ENCODE measurements at places on chromosomes 7 and 10.

- DNase-seq = no peak
Observed at GRCh38 chr10:19971343-19972052, 155.3 kb downstream of the PLXDC2 start.

GRCh38 chr7:42045961-42046360 lies 191.0 kb downstream of the GLI3 start:
- DNase-seq = no peak

GRCh38 chr10:71138166-71138830 lies 74.1 kb upstream of the UNC5B start:
- DNase-seq = no peak

- DNase-seq = no peak
Observed at GRCh38 chr10:127303105-127303504, 106.7 kb upstream of the INSYN2A start.

DNA sequence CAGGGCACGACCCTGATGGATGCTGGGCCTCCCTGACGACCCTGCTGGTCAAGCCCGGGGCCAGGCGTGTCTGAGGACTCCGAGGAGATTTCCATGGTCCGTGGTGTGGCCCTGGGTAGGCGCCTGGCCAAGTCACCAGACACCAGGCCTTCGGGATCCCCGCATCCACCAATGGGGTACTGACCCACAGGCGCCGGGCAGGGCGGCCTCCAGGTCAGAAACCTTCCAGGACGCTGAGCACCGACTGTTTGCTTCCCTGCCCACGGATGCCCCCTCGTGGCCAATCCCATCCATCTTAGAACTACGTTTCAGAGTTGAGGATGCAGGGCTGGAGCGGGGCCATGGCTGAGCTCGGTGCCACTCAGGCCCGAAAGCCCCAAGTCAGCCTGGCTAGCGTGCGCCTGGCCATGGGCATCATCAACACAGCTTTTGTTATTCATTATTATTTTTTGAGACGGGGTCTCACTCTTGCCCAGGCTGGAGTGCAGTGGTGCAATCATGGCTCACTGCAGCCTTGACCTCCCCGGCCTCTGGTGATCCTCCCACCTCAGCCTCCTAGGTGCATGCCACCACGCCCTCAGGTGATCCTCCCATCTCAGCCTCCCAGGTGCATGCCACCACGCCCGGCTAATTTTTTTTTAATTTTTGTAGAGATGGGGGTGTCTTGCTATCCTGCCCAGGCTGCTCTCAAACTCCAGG lies 7.1 kb upstream of the AMZ1 start:
- peak; percentile 84 for DNase-seq

- DNase-seq = no peak
Observed at GRCh38 chr7:157433628-157434027, 96.8 kb downstream of the DNAJB6 start.

- no peak for DNase-seq
Observed at GRCh38 chr10:122115874-122116273, 126.9 kb downstream of the TACC2 start.

GRCh38 chr10:21402606-21403083 lies 122.8 kb downstream of the SKIDA1 start:
- DNase-seq = peak; percentile 47

- no peak for DNase-seq
Observed at GRCh38 chr10:23613900-23614299, 175.0 kb downstream of the OTUD1 start.

DNA sequence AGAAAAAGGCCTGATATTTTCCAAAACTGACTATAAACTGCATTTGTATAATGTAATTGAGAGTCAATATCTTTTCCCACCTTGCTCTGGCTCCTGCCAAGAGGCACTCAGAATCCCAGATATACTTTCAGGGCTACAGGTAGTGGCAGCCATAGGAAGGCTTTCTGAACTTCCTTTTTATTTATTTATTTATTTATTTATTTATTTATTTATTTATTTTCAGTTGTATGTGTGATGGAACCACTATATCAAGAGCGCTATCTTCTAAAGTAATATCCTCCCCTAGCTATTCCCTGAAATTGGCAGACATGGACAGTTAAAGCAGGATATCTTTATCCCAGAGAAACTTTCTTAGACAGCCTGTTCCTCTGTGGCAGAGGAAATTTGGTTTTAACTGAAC lies 86.7 kb downstream of the SEMA3E start:
- no peak for DNase-seq

GRCh38 chr10:102951316-102951715 lies 33.2 kb downstream of the CNNM2 start:
- no peak for DNase-seq

DNA sequence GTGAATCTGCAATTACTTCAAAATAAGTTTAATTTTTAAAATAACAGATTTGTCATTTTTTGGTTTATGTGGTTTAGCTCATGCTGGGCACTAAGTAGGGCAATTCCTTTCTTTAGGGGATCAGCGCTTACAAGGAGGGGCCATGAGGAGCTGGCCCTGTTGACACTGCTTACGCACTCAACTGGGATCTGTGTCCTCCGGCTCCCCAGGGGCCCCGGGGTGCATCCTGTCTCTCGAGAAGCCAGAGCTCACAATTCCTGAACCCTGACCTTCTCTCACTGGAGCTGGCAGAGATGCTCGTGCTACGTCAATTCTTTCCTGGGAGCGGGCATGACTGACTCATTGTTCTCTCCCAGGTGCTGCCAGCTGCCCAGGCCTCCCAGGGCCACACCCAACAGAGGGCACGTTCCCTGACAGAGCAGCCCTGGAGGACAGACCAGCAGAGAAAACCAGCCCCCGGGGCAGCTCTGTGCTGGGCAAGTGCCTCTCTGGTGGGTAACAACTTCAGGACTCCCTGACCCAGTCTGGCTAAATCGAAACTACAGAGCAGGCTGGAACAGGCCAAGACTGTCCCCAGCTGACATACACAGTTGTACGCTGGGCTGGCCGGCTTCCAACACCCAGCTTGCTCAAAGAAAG lies 36.8 kb downstream of the CTBP2 start:
- DNase-seq = no peak

GRCh38 chr7:6271060-6271658 lies 1.3 kb downstream of the CYTH3 start:
- peak; percentile 68 for DNase-seq

DNA sequence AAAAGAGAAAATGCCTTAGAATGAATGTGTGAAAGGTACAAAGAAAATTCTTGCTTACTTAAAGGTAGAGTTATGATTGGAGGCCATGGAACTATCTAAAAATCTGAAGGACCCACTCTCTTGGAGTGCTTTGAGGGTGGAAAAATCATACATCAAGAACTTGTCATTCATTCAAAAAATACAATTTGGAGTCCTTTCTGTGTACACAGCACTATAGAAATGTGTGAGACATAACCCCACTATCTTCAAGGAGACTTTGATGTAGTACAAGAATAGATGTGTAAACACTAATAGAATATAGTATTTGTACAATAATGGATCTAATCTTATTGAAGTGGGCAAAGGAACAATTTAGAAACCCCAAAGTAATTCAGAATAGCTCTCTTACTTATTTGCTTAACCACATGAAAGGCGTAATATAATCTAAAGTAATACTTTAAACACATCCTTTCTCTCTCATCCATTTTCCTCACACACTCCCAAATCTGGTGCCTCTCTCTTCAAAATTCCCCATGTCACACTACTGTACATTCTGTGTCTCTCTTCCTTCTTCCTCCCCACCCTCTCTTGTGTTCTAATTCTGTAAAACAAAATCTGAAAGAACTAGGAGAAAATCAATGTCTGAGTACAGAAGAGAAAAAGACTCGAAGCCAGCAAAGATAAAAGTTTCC lies 166.7 kb downstream of the DNAJB9 start:
- no peak for DNase-seq

- no peak for DNase-seq
Observed at GRCh38 chr7:71868797-71869196, 543.3 kb downstream of the CALN1 start.

DNA sequence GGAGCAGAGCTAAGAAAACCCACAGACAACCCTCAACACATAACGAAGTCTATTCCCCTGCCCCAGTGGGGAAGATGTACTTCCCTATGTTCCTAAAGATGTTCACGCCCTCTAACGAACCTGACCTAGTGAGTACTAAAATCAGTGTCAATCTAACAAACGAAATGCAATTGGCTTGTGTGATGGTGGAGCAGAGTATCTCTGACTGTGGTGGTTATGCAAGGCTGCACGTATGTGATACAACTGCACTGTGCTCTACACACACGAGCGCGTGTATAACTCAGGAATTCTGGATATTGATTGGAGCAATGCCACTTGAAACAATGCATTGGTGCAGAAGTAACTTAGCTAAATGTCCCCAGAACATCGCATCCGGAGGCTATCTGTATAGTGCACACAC lies 1.3 kb downstream of the ANKRD16 start:
- DNase-seq = peak; percentile 56

DNA sequence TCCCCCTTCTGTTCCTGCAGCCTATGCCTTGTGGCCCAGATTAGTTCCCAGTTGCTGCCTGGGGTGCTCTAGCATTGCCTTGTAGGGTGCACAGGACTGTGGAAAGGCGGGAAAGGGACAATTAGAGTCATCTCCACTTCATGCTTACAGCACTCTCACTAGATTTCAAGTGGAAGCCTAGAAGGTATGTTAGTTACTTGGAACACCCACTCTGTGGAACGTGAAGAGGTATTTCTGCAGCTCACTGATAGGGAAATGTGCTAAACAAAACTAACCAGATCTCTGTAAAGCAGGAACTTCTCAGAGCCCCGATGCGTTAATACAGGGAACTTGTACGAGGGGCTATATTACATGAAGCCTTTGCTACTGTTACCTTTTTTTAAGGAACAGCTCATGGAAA lies 19.4 kb downstream of the STMP1 start:
- DNase-seq = no peak

- DNase-seq = peak; percentile 5
Observed at GRCh38 chr7:114334989-114335388, 79.6 kb upstream of the FOXP2 start.

DNA sequence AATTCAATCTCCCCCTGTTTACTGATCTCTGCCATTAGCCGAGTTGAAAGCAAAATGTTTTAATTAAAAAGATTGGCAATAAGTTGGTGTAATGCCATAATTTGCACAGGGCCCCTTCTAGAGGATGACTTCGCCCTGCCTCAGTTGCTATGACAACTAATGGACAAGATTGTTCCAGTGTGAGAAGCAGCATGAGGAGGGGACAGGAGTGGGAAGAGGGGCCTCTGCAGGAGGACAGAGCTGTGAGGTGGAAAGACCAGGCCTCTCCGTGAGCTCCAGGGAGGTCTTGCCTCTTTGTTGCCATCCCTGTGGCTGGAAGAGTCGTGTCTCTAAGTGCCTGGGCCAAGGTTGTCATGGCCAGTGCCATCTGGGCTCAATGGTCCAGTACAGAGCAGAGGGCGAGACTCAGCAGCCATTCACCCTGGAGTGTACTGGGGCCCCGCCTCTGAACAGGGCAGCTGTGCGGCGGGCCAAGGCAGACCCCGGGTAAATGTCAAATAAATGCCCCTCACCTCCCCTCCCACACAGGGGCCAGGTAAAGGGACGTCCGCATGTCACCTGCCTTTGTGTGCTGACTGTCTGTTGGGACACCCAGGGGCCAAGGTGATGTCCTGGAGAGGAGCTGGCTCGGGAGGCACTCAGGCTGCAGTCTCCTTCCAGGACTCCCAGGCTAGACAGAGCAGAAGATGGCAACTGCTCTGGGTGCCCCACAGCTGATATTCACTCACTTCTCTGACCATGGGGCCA lies 97.0 kb upstream of the RET start:
- peak; percentile 69 for DNase-seq

DNA sequence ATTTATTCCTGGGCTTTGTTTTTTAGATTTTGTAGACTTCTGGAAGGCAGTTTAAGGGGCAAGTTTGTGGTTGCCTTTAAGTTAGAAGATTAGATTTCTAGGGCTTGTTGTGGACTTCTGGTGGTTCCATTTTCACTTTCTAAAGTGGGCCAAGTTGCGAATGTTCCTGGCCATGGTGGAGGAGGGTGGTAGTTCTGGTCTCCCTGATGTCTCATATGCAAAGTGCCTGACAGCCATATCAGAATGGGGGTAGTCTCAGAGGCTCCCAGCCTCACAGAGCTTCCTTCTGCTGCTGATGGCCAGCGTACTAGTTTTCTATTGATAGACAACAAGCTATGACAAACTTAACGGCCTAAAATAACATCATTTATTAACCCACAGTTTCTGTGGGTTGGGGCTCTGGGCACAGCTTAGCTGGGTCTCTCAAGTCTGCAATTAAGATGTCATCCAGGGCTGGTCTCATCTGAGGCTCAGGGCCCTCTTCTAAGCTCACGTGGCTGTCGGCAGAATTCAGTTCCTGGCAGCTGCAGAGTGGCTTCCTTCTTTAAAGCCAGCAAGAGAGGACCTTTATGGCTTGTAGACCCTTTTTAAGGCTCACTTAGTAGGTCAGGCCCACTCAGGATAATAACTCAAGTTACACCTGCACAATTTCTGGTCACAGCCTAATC lies 44.8 kb downstream of the BMPER start:
- no peak for DNase-seq

DNA sequence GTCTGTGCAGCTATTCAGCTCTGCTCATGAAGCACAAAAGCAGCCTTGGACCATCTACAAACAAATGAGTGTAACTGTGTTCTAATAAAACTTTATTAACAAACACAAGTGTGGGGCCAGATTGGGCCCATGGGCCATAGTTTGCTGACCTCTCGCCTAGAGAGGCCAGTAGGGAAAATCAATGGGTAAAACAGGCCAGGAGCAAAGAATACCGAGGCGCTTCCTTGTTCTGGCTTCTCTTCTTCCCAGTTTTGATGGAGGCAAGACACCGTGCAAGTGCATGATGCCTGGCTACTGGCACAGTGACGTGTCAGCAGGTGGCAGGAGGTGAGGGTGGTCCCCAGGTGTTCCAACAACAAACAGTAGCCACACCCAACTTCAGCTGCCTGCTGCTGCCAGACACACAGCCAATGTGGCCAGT lies 94.3 kb upstream of the SDK1 start:
- DNase-seq = no peak

GRCh38 chr7:370775-371118 lies 80.8 kb downstream of the FOXL3 start:
- no peak for DNase-seq

- peak; percentile 72 for DNase-seq
Observed at GRCh38 chr10:72248468-72249151, 25.1 kb upstream of the DDIT4 start.

GRCh38 chr7:124059375-124059774 lies 26.5 kb upstream of the TMEM229A start:
- DNase-seq = no peak

- DNase-seq = no peak
Observed at GRCh38 chr7:148021507-148022045, 569.0 kb upstream of the C7orf33 start.

GRCh38 chr7:24834128-24834798 lies 77.0 kb upstream of the GSDME start:
- DNase-seq = no peak

DNA sequence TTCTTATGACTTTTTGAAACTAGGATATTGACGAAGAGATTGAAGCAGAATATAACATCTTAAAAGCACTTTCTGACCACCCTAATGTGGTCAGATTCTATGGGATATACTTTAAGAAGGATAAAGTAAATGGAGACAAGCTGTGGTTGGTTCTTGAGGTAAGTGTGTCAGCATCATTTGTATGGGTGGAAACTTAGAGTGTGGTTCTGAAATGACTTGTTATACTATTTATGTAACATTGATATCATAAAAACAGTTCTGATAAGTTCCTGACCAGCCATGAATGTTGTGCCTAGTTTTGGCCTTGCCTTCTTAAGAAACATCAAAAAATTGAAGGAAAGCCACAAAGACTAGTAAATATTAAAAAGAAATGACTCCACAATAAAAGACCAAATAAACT lies 20.8 kb downstream of the MYO3A start:
- no peak for DNase-seq

Measured in eye (tissue), 1 donor.